Myocyte (in vitro differentiated cells): ENCODE measurements at places on chromosomes 6 and 20. TPM values are rescaled to one million over a fixed set of nuclear protein-coding genes. Genes with fewer than 3 reads are reported as not detected.

- DNase-seq: no peak
Measured at GRCh38 chr6:81093051-81093450, 659.4 kb downstream of the TENT5A start.

DNA sequence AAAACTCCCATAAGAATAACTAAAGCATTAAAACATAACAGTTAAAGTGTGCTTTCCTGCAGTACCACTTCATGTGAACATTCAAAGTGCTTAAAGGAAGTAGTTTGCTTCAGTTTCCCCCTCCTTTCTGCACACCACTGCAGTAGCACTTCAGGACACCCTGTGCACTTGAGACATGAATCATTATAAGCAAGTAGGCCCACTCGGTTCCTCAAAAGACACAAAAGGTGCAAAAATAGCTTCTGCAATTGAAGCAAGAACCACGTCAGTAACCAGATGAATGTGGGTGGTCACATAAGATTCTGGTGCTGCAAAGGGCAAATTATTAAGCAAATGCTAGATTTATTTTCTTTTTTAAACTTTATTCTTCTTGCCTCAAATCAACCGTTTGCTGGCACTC, 160.6 kb downstream of the HIVEP2 start:
- DNase-seq: no peak

DNA sequence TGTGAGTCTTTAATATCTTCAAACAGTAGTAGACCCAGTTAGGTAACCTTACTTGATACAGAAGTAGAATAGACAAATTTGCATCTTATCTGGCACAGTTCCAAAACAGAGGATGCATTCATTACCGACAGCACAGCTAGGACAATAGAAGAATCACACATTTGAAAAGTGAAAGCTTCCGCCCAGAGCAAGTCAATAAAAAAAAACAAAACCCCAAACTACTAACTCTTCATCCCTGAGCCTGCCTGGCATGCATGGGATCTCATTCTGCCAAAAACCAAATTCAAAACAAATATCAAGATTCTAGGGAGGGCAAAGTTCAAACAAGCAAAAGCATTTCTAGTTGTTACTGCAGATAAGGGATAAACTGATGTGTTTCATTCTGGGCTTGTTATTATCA, 235.4 kb downstream of the BTBD9 start:
- DNase-seq: no peak

GRCh38 chr6:33290459-33290858, 1.1 kb downstream of the PFDN6 start:
- DNase-seq: no peak

DNA sequence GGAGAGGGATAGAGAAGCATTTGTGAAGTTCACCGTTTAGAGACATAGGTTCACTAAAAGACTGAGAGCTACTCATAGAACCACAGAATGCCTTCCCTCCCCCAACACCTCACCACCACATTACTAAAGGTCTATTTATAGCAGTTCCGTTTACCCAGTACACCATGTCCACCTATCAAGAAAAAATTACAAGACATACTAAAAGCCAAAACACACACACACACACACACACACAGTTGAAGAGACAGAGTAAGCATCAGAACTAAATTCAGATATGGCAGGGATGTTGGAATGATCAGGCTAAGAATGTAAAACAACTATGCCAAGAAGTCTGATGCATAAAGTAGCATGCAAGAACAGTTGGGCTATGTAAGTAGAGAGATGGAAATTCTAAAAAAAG, 52.3 kb downstream of the SLC22A3 start:
- peak; percentile 67 for DNase-seq

PNPLA1 gene
- total RNA-seq: not detected in 2 replicates
